Vagina (tissue), 2 donors: ENCODE measurements at places on chromosomes 1 and 21. TPM values are rescaled to one million over a fixed set of nuclear protein-coding genes. Genes with fewer than 3 reads are reported as not detected.

DNA sequence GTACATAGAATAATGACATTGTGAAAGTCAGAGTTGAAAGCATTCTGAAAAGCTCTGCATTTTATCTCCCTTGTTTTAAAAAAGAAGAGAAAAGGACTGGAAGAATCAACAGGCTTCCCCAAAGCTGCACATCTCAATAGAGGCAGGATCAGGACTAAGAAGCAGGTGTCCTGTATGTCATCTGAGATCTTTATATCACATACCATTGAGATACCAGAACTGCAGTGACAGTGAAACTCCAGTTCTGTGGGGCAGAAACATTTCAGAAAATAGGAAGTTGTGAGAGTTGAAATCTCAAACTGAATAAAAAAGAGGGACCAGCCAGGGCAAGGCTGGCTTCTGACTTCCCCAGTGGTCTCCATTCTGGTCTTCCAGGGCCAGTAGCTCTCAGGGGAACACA, 33.0 kb upstream of the SH2D1B start:
- no peaks in the 10 kb centered on the region for H3K27me3 ChIP-seq
- H3K4me1 ChIP-seq, result no peaks in the 10 kb centered on the region
- no peaks in the 10 kb centered on the region for H3K36me3 ChIP-seq
- no peak for DNase-seq
- H3K4me3 ChIP-seq, result no peak overlapping the region

Gene ETV3L
- not detected for total RNA-seq

Gene TNNT2
- 9.8 TPM for total RNA-seq

Gene IL19
- not detected for total RNA-seq

GRCh38 chr1:224579526-224579925, 36.6 kb upstream of the CNIH3 start:
- no peak overlapping the region for H3K27ac ChIP-seq
- H3K27me3 ChIP-seq, result no peaks in the 10 kb centered on the region
- DNase-seq, result no peak
- H3K4me1 ChIP-seq, result no peaks in the 10 kb centered on the region
- no peak overlapping the region for H3K4me3 ChIP-seq

GRCh38 chr1:240068961-240069360, 22.7 kb upstream of the FMN2 start:
- no peak for DNase-seq
- no peaks in the 10 kb centered on the region for H3K4me1 ChIP-seq
- no peaks in the 10 kb centered on the region for H3K36me3 ChIP-seq
- no peak overlapping the region for H3K27ac ChIP-seq

DNA sequence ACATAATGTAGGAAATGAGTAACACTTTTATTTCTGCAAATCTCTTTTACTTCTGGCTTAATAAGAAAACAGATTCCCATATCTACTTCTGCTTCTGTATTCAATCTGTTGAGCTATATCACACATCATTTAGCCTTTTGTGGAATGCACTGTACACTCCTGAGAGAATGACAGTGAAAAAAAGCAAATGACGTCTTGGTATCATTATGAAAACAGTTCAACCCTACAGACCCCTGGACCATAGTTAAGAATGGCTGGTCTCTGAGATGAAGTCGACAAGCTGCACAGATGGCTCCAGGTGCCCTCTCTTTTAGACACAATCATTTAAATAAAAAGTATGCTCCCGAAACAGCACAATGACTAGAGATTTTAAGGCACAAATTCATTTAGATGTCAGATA, 247.0 kb downstream of the RERE start:
- no peaks in the 10 kb centered on the region for H3K4me1 ChIP-seq
- H3K36me3 ChIP-seq, result no peaks in the 10 kb centered on the region
- no peaks in the 10 kb centered on the region for H3K27me3 ChIP-seq
- H3K4me3 ChIP-seq, result no peak overlapping the region
- no peak for DNase-seq

GRCh38 chr1:157073944-157074685, 25.5 kb downstream of the ETV3L start:
- no peaks in the 10 kb centered on the region for H3K27me3 ChIP-seq
- H3K4me1 ChIP-seq, result peaks cover 9% of the 10 kb centered on the region
- H3K27ac ChIP-seq, result no peak overlapping the region
- no peak for DNase-seq
- no peaks in the 10 kb centered on the region for H3K36me3 ChIP-seq
- no peak overlapping the region for H3K4me3 ChIP-seq

Gene NPR1
- total RNA-seq, result 45.9 TPM

Gene C4BPA
- not detected for total RNA-seq

DNA sequence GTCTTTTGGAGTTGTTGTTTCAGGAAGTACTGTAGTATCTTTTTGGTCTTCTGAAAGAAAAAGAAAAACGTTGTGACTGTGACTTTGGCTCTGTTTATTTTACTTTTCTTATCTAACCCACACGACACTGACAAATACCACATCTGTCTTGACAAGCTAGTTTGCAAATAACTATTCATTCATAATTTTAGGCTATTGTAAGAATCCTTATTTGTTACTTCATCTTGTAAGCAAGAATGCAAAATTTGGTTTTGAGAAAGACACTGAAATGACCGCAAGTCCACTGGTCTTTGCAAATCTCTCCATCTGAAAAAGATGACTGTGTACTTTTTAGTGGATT, 12.7 kb downstream of the TGFB2 start:
- H3K4me1 ChIP-seq, result peaks cover 14% of the 10 kb centered on the region
- no peaks in the 10 kb centered on the region for H3K27me3 ChIP-seq
- DNase-seq, result no peak
- no peak overlapping the region for H3K27ac ChIP-seq

DNA sequence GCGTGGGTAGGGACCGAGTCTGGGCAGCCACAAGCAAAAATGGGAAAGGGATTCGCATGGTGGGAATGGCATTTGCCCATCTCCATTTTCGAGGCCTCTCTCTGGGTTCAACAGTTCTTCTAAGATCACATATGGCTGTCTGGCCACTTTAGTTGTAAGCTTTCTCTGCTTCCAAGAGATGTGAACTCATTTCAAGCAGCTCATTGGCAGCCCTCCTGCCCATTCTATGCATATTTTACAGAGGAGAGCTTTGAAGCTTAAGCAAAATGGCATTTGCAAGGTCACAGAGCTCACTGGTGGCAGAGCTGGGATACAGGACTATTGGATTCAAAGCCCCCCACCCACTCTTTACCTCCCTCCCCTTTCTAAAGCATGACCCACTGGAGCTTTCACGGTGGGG, 93.7 kb downstream of the HHIPL2 start:
- no peak for DNase-seq
- peaks cover 13% of the 10 kb centered on the region for H3K4me1 ChIP-seq
- H3K36me3 ChIP-seq, result no peaks in the 10 kb centered on the region

Gene DESI2
- 25.5 TPM for total RNA-seq

Gene HORMAD1
- total RNA-seq, result 1.2 TPM

Gene CNR2
- total RNA-seq, result not detected

Gene INAVA
- total RNA-seq, result 42.2 TPM

DNA sequence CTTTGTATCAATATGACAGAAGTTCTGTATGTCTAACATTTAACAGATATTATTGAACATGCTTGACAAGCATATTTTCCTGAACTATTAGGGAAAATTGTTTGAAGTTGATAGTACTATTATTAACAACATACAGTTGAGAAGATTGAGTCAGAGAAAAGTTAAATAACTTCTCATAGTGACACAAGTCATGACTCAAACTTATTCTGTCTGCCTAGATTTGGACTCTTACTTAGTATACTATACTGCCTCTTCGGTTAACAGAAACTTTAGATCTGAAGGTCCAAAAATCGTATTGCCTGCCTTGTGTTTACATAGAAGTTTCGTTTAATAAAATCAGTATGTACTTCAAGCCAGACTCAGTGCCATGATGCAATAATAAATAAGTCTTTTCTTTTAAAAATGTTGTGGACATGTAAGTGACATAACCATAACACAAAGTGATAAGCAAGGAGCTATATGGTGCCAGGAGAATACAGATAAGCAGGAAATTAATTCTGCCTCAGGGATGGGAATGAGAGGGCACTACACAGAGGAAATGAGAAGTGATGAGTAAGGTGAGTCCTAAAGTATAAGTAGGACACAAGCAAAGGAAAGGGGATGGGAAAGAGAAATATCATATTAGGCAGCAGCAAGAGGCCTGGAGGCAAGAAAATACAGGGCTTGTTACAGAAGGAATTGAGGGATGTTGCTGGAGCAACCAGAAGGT, 48.1 kb downstream of the LHX9 start:
- no peaks in the 10 kb centered on the region for H3K4me1 ChIP-seq
- H3K27me3 ChIP-seq, result peaks cover 3% of the 10 kb centered on the region
- no peak overlapping the region for H3K4me3 ChIP-seq
- DNase-seq, result no peak
- H3K36me3 ChIP-seq, result no peaks in the 10 kb centered on the region

- H3K4me1 ChIP-seq, result no peaks in the 10 kb centered on the region
- H3K4me3 ChIP-seq, result no peak overlapping the region
- no peak for DNase-seq
- no peaks in the 10 kb centered on the region for H3K27me3 ChIP-seq
- no peak overlapping the region for H3K27ac ChIP-seq
Observed at GRCh38 chr1:176931526-176931925, 233.0 kb downstream of the ASTN1 start.

DNA sequence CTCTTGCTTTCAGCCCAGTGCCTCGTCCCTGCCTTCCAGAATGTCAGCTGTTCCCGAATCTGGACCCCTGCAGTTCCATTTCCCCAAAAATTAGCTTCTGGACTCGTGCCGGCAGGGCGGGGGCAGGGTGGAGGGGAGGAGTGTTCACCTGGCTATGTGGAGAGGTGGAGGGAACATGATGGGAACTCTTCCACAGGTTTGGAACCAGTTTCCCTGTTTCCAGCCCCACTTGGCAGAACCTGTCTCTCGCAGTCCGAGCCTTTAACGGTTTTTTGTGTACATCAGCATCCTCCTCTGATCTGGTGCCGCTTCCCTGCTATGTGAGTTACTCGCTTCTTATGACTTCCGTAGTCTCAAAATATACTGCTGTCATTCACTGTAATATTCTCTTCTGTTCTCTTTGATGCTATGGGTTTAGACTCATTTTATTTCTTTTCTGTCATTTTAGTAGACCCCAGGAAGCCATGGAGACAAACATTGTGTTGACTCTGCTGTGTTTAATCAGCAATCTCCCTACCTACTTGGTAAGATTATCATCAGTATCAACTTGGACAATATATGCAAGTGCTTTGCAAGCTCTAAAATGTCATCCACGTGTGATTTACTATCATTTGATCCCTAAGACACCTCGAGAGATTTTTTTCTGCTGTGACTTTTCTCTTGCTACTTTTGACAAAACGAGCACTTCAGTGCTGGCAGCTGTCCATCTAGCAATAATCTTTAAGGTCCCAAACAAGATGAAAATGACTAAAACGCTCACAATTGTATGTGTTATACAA, 33.3 kb upstream of the HNRNPU start:
- H3K27ac ChIP-seq, result no peak overlapping the region
- H3K27me3 ChIP-seq, result no peaks in the 10 kb centered on the region
- no peak for DNase-seq
- H3K36me3 ChIP-seq, result no peaks in the 10 kb centered on the region

GRCh38 chr1:162564762-162565218, 3.3 kb downstream of the UAP1 start:
- no peak overlapping the region for H3K27ac ChIP-seq
- peaks cover 59% of the 10 kb centered on the region for H3K4me1 ChIP-seq

- H3K4me1 ChIP-seq, result no peaks in the 10 kb centered on the region
- no peak overlapping the region for H3K27ac ChIP-seq
- no peaks in the 10 kb centered on the region for H3K36me3 ChIP-seq
- no peak for DNase-seq
Observed at GRCh38 chr1:245855846-245856730, 651.0 kb downstream of the SMYD3 start.

DNA sequence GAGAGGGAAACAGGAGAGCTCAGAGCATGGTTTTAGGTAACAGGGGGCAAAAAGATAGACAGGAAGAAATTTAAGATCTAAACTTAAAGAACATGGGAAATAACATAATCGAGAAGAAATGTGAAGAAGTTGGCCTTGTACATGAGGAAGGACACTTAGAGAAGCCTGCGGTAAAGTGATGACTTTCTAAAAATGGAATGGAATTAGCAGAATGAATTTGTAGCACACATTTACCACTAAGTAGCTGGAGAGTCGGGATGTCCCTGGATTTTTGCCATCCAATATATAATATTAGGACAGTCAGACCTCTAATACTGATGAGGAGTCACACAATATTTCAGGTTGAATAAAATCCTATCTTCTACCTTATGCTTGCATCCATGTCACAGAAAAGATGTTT, 77.7 kb upstream of the C1orf87 start:
- no peak overlapping the region for H3K27ac ChIP-seq
- H3K4me3 ChIP-seq, result no peak overlapping the region

DNA sequence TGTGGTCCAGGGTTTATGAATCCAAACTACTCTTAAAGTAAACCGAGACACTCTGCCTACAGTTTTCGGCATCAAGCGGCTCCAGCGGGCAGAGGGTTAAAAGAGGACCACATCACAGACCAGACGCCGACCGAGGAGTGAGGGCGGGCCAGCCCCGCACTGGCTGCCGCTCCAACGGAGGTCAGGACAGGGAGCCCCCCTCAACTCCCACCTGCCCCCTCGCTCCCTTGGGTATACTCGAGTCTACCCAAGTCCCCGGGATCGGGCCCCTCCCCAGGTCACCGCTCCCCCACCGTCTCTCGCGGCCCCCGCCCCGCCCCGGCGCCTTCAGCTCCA, 312 bp downstream of the ARNT start:
- no peaks in the 10 kb centered on the region for H3K36me3 ChIP-seq
- peak overlapping the region; percentile 97 for H3K27ac ChIP-seq
- no peaks in the 10 kb centered on the region for H3K27me3 ChIP-seq

Gene CFAP107
- total RNA-seq, result not detected

DNA sequence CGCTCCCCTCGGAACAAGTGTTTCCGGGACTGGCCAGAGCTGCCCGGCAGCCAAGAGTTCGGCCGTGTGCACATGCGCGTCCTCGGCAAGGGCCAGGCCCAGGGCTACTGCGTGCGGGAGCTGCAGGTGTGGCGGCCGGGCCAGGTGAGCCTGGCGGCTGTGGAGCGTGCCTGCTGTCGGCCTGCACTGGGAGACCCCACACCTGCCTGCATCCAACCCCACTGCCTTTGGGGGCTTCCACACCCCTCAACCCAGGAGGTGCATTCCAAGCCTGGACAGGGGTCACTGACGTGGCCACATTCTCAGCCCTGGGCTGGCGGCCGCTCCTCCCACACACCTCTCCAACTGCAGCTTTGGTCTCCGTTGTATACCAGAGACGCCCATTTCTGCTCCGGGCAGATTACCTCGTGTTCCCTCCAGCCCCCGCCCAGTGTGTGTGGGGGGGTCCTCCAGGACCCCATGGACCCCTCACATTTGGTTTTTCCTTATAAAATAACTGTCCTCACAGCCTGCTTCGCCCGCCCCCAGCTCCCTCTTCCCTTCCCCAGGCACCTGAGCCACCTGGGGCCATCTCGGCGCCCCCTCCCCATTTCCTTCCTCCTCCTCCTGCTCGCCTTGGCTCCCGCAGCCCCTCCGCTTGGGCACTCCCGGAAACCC, 6.1 kb downstream of the RNF223 start:
- no peaks in the 10 kb centered on the region for H3K27me3 ChIP-seq
- DNase-seq, result no peak
- no peaks in the 10 kb centered on the region for H3K36me3 ChIP-seq
- H3K27ac ChIP-seq, result peak overlapping the region; percentile 73

Gene C2CD2
- total RNA-seq, result 36.1 TPM

- H3K4me1 ChIP-seq, result peaks cover 25% of the 10 kb centered on the region
- H3K27me3 ChIP-seq, result no peaks in the 10 kb centered on the region
- no peak for DNase-seq
- H3K36me3 ChIP-seq, result no peaks in the 10 kb centered on the region
- H3K27ac ChIP-seq, result no peak overlapping the region
Observed at GRCh38 chr21:16377120-16377658, 647.4 kb downstream of the USP25 start.
